Activated CD8-positive, alpha-beta memory T cell treated with anti-CD3 and anti-CD28 coated beads for 1 hour (primary cell): ENCODE measurements at places on chromosomes 6 and 20.

DNA sequence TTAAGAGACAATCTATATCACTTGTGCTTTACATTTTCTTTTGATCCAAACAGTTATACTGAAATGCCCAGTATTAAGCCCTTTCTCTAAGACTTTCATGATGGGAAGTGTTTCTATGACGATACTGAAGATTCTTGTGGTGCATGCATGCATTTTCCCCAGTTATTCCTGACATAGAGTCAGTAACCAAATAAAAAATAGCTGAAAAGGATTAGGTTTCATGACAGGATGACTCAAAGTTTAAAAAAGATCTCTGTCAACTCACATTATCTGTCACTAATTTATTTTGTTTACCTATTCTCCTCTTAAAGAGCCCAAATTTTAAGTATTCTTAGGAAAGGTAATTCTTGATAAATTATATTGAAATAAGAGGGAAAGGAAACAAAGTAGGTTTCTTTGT is 98.4 kb downstream of the SESN1 start:
- no peak for DNase-seq

DNA sequence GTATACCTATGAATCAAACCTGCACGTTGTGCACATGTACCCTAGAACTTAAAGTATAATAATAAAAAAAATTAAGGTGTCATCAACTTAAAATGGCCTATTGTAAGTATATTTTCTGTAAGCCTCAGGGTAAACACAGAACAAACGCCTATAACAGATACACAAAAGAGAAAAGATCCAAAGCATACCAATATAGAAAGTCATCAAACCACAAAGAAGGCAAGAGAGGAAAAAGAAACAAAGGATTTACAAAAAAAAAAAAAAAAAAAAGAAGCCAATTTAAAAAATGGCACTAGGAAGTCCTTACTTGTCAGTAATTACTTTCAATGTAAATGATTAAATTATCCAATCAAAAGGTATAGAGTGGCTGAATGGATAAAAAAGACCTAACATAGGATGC is 24.6 kb upstream of the ASF1A start:
- no peak for DNase-seq

GRCh38 chr20:50758992-50759391 is 27.6 kb downstream of the PARD6B start:
- no peak for DNase-seq

DNA sequence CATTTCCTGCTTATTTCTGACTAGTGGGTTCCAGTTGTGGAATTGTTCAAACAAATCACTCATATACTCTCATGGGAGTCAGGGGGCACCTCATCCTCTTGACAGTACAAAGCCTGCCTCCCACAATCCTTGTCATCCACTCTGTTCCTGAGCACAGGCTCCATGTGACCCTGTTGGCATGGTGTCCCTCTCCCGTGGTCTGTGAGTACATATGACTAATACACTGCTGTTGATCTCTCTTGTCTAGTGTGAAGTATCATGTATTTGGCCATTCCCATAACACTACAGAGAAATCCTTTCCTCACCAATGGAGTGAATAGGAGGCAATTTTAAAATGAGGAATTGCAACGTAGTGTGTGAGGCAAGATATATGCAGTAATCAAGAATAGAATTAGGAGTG is 185.3 kb downstream of the OGFRL1 start:
- no peak for DNase-seq

DNA sequence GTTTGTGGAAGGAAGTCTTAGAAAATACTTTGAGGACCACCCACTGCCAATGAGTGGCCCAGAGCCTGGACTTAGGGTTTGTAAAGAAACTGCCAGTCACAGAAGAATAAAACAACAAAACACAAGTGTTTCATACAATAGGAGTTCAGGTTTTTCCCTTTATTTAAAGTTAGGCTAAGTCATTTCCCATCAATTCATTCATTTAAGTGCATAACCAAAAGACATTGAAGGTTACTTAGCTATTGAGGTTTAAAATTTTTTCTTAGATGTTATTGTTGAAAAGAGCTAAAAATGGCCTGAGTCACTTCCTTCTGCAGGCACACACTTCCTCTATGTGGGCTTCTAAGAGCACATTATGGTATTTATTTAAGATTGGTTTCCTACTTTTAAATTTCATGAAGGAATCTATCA is 54.2 kb downstream of the ARMC2 start:
- DNase-seq, result no peak
